Heart left ventricle (tissue), 16 donors: ENCODE measurements at places on chromosomes 6 and 20. TPM values are rescaled to one million over a fixed set of nuclear protein-coding genes. Genes with fewer than 3 reads are reported as not detected.

DNA sequence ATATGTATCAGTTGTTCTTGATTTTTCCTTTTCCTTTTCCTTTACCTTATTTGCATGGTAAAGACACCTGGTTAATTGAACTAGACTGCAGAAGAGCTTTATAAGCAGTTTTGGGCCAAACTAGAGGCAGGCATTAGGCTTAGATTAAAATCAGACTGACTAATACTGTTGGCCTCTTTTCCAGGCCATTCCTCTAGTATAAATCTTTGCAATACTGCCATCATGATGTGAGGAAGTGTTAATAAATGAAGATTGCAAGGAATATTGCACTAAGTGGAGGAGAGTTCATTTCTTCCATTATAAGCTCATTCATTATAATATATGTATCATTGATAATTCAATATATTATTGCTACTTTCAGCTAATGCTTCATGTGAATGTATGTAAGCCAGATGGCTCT is 163.8 kb downstream of the MMUT start:
- no peak overlapping the region for H3K27ac ChIP-seq
- H3K4me3 ChIP-seq, result no peak overlapping the region
- no peak for DNase-seq
- no peaks in the 10 kb centered on the region for H3K36me3 ChIP-seq

DNA sequence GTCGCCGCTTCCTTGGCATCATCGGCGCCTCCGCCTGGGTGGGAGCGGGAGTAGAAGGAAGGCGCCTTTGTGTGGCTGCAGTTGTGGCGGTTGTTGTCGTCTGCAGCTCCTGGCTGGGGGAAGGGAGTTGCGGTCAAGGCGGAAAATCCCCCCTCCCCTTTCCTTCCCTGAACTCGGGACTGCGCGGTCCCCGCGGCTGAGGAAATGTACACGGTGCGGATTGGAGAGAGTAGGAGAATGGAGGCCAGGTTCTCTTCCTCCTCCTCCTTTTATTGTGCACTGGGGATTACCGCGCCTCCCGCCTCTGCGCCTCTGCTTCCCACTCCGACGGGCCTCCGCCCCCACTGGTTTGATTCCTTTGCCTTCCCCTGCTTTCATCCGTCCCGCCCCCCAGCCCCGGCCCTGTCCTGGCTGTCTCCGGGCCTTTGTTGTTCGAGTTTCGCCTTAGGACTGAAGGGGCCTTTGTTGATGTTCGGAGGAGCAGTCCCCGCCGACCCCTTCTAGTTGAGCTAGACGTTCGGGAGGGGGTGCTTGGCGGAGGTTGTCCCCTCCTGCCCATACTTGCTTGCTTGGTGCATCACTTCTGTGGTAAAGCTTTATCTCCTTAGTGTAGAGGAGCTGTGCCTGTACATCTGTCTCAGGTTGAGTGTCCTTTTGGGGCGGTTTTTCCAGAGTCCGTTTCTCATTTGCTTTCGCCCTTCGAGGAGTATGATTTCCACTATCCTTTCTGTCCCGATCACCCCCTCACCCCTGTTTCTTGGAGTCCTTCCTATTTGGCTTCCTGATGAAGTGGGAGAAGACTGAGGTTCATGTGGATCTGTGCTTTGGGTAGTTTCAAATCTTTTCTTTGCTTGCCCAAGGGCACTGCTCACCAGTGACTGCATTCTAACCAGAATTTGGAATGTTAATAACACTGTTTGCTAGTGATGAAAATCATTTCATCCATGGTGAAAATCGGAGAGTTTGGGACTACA is 764 bp downstream of the ZNF292 start:
- no peaks in the 10 kb centered on the region for H3K27me3 ChIP-seq
- DNase-seq, result peak; percentile 56
- H3K27ac ChIP-seq, result peak overlapping the region; percentile 94
- peaks cover 64% of the 10 kb centered on the region for H3K4me1 ChIP-seq

DNA sequence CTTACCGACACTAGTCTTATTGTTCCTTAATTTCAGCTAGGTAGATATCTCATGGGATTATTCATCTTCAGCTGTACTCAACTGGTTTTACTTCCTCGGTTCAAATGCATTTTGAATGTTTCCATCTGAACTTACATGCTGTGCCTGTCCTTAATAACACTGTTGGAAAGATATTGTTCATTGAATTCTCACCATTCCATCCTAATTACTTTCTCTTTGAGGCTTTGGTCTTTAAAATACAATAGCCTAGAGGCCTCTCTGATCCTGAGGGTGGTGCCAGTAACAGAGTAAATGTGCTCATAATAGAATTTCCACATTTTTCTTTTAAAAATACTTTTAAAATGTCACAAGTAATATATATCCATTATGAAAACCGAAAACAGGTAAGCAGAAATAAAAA is 54.0 kb downstream of the IL20RA start:
- no peak overlapping the region for H3K27ac ChIP-seq
- H3K4me1 ChIP-seq, result no peaks in the 10 kb centered on the region
- H3K36me3 ChIP-seq, result no peaks in the 10 kb centered on the region
- peaks cover 52% of the 10 kb centered on the region for H3K27me3 ChIP-seq
- DNase-seq, result no peak

GRCh38 chr20:41532935-41533334 is 85.2 kb downstream of the CHD6 start:
- H3K27me3 ChIP-seq, result no peaks in the 10 kb centered on the region
- DNase-seq, result no peak
- peaks cover 21% of the 10 kb centered on the region for H3K36me3 ChIP-seq
- no peak overlapping the region for H3K27ac ChIP-seq
- no peak overlapping the region for H3K4me3 ChIP-seq
- no peaks in the 10 kb centered on the region for H3K4me1 ChIP-seq

- no peak for DNase-seq
- no peak overlapping the region for H3K27ac ChIP-seq
- no peaks in the 10 kb centered on the region for H3K36me3 ChIP-seq
- H3K4me1 ChIP-seq, result no peaks in the 10 kb centered on the region
- peaks cover 3% of the 10 kb centered on the region for H3K27me3 ChIP-seq
Observed at GRCh38 chr6:8219352-8219943, 117.1 kb upstream of the EEF1E1 start.

DNA sequence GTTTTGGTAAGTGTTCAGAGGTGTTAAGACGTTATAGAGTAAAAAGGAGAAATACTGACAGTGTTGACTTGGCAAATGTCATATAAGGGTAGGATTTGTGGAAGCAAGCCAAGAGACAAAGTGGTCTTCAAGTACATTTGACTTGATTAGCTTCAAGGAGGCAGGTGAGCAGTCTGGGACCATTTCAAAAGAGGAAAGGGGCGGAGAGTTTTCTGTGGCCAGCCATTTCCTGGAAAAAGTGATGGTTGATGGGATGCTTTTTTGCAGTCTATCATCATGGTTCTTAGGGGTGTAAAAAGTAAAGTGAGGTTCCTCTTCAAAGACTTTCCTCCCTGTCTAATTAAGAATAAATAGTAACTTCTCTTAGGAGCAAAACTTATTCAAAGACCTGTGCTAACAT is 28.7 kb downstream of the FKBP1A start:
- H3K4me3 ChIP-seq, result no peak overlapping the region
- H3K27me3 ChIP-seq, result no peaks in the 10 kb centered on the region
- peaks cover 10% of the 10 kb centered on the region for H3K4me1 ChIP-seq
- DNase-seq, result no peak
- no peak overlapping the region for H3K27ac ChIP-seq
- peaks cover 9% of the 10 kb centered on the region for H3K36me3 ChIP-seq

DNA sequence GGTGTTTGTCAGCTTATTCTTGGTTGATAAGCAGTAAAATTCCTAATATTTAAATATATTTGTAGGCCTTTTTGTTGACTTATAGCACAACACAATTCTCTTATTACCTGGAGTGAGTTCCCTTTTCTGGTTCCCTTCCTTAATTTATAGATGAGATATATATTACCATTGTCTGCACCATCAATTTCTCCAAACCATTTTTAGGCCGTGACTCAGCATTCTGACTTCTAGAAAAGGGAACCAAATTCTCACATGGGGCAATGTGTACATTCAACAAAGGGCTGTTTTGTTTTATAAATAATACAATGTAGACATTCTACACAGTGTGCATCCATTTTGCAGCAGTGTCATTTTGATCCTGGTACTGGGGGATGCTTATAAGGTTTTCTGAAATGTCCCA is 52.8 kb downstream of the NCOA7 start:
- no peaks in the 10 kb centered on the region for H3K27me3 ChIP-seq
- H3K27ac ChIP-seq, result no peak overlapping the region
- no peak overlapping the region for H3K4me3 ChIP-seq
- no peaks in the 10 kb centered on the region for H3K36me3 ChIP-seq
- peaks cover 22% of the 10 kb centered on the region for H3K4me1 ChIP-seq

- no peaks in the 10 kb centered on the region for H3K4me1 ChIP-seq
- no peak for DNase-seq
- H3K27me3 ChIP-seq, result no peaks in the 10 kb centered on the region
- H3K36me3 ChIP-seq, result no peaks in the 10 kb centered on the region
- H3K4me3 ChIP-seq, result no peak overlapping the region
Observed at GRCh38 chr20:55139173-55139765, 663.9 kb downstream of the DOK5 start.

GRCh38 chr6:128057946-128058345 is 157.1 kb upstream of the THEMIS start:
- no peaks in the 10 kb centered on the region for H3K36me3 ChIP-seq
- H3K27ac ChIP-seq, result no peak overlapping the region
- no peaks in the 10 kb centered on the region for H3K27me3 ChIP-seq

DNA sequence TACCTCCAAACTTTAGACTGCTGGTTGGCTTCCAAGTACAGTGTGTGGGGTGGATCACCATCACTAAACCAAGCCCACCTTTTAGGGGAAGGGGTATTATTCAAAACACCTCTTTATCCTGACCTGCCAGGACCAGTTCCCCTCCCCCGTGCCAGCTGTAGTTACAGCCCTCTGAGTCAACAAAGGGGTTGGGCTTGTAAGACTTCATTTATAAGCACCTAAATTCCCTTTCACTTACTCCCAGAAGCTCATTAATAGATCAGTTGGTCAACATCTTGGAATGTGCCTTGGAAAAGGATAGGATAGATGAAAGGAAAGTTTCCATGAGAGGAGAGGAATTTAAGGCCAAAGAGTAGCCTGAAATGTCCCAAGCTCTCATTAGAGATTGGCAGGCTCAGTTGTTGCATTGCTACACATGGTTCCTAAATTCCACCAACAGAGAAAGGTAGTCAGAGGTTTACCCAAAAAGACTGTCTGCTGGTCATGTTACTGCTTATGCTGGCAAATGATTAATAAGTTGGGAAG is 59.2 kb downstream of the TNFAIP3 start:
- DNase-seq, result no peak
- H3K36me3 ChIP-seq, result no peaks in the 10 kb centered on the region
- H3K4me1 ChIP-seq, result no peaks in the 10 kb centered on the region
- H3K27ac ChIP-seq, result no peak overlapping the region

- peaks cover 13% of the 10 kb centered on the region for H3K4me1 ChIP-seq
- peak overlapping the region; percentile 96 for H3K27ac ChIP-seq
- H3K4me3 ChIP-seq, result peak overlapping the region; percentile 75
Observed at GRCh38 chr6:134172020-134172705, 119.7 kb upstream of the SLC2A12 start.

GRCh38 chr6:63773200-63773599 is 137.6 kb downstream of the PHF3 start:
- no peaks in the 10 kb centered on the region for H3K27me3 ChIP-seq
- no peak for DNase-seq
- H3K36me3 ChIP-seq, result no peaks in the 10 kb centered on the region
- H3K27ac ChIP-seq, result no peak overlapping the region
- H3K4me3 ChIP-seq, result no peak overlapping the region

DNA sequence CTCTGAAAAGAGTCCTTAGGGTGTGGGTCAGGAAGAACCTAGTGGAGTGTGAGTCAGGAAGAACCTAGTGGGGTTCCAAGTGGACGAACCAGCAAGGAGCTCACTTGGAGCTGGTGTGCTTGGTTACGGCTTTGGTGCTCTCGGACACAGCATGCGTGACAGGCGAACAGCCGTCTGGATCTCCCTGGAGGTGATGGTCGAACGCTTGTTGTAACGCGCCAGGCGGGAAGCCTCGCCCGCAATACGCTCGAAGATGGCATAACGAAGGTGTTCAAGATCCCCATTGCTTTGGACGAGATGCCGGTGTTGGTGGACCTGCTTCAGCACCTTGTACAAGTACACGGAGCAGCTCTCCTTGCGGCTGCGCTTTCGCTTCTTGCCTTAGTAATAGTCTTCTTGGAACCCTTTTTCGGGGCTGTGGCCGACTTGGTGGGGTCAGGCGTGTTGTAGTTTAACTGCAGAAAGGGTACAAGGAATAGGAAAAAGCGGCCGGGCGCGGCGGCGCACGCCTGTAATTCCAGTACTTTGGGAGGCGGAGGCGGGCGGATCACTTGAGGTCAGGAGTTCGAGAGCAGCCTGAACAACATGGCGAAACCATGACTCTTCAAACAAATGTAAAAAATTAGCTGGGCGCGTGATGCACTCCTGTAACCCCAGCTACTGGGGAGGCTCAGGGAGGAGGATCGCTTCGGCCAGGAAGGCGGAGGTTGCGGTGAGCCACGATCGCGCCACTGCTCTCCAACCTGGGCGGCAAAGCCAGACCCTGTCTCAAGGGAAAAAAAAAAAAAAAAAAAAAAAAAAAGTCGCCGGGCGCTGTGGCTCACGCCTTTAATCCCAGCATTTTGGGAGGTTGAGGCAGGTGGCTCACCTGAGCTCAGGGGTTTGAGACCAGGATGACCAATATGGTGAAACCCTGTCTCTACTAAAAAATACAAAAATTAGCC is 48.0 kb downstream of the OR2B2 start:
- peaks cover 18% of the 10 kb centered on the region for H3K27me3 ChIP-seq
- H3K36me3 ChIP-seq, result no peaks in the 10 kb centered on the region
- peaks cover 18% of the 10 kb centered on the region for H3K4me1 ChIP-seq
- peak overlapping the region; percentile 65 for H3K4me3 ChIP-seq
- DNase-seq, result no peak
- H3K27ac ChIP-seq, result no peak overlapping the region

- no peak overlapping the region for H3K27ac ChIP-seq
- no peaks in the 10 kb centered on the region for H3K36me3 ChIP-seq
- DNase-seq, result no peak
Observed at GRCh38 chr6:21437581-21437980, 156.0 kb upstream of the SOX4 start.

DNA sequence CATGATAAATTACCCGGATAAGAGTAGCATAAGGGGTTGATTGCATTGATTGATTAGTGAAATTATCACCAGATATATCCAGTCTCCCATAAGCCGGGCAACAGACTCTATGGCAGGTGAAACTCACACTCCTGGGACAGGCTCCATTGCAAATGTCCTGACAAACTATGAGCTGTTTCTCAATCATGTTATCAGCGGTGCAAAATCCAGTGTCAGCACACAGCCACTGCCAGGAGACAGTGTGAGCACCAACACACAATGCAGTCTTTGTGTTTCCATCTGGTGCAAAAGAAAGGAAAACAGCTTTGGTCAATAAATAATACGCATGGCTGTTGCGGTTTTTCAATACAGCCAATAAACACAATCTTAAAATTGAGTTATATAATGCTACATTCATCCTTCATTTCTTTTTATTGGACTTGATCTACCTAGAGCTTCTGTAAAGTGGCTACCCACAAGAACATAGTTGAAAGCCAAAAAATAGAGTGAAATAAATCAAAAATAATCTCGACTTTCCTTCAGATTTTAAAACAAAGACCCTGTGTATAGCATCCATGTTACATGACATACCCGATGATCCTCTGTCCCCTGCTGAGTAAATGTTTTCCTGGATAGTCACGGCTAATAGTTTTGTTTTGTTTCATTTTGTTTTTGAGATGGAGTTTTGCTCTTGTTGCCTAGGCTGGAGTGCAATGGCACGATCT is 64.3 kb upstream of the AFDN start:
- peak overlapping the region; percentile 6 for H3K27ac ChIP-seq
- H3K27me3 ChIP-seq, result no peaks in the 10 kb centered on the region
- DNase-seq, result no peak
- H3K36me3 ChIP-seq, result no peaks in the 10 kb centered on the region
- H3K4me1 ChIP-seq, result peaks cover 14% of the 10 kb centered on the region

The MICB gene
- total RNA-seq, result 1.1 TPM

The ELOVL2 gene
- 2.1 TPM for total RNA-seq

The TP53INP2 gene
- total RNA-seq, result 132 TPM

The APOM gene
- 1.5 TPM for total RNA-seq

The ENPP5 gene
- total RNA-seq, result 3.8 TPM

The ARMC12 gene
- not detected for total RNA-seq

The COL20A1 gene
- total RNA-seq, result not detected

The PPP1R11 gene
- total RNA-seq, result 41.6 TPM

The PTCHD4 gene
- total RNA-seq, result 0.56 TPM
